Sigmoid colon (tissue), 7 donors: ENCODE measurements at places on chromosomes 11 and 22. TPM values are rescaled to one million over a fixed set of nuclear protein-coding genes. Genes with fewer than 3 reads are reported as not detected.

GRCh38 chr11:124751391-124751740 is 689 bp downstream of the VSIG2 start:
- DNase-seq: no peak

- peak; percentile 57 for DNase-seq
Measured at GRCh38 chr22:47207387-47207786, 444.9 kb downstream of the TBC1D22A start.

- no peak for DNase-seq
Measured at GRCh38 chr11:114586797-114587196, 8.8 kb downstream of the NXPE4 start.

GRCh38 chr11:9754010-9754471 is 90.2 kb downstream of the SWAP70 start:
- DNase-seq: no peak

- no peak for DNase-seq
Measured at GRCh38 chr11:11540157-11540556, 81.6 kb downstream of the GALNT18 start.

DNA sequence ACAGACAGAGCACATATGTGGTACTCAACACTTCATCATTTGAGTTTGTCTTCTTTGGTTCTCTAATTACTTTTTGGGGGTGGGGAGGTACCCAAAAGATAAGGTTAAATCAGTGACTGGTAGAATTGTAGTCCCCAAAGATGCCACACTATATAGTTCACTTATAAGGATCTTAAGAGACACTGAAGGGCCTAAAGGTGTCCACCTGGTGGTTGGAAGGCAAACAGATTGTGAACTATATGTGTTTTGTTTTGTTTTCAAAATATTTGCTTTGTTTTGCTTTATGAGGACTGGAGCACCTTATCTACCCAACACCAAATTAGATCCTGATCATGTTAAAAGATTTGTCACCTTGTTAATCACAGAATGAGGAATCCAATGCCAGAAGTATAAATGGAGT is 136.1 kb downstream of the DCDC1 start:
- DNase-seq: no peak

GRCh38 chr11:10969387-10969786 is 111.5 kb upstream of the ZBED5 start:
- no peak for DNase-seq

GRCh38 chr11:45078236-45079074 is 68.0 kb upstream of the PRDM11 start:
- DNase-seq: peak; percentile 87

DNA sequence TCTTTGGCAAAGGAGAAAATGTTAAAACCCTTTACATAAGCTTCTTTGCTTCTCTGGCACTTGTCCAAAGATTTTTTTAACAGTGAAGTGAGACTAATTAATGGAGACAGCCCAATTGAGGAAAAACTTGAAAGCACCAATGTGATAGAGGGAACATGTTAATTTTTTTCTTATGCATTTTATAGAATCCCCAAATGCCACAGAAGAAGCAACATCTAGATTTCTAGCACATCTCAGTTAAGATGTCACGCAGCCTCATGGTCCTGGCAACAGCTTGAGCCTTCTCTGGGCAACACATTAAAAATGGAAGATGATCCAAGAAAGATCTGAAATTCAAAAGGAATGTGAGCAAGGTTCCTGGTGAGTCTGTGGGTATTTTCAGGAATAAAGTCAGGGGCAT is 48.5 kb downstream of the PACSIN2 start:
- DNase-seq: no peak

GRCh38 chr11:28476049-28476448 is 367.9 kb downstream of the METTL15 start:
- no peak for DNase-seq

GRCh38 chr22:35133702-35134380 is 67.9 kb downstream of the ISX start:
- no peak for DNase-seq

DNA sequence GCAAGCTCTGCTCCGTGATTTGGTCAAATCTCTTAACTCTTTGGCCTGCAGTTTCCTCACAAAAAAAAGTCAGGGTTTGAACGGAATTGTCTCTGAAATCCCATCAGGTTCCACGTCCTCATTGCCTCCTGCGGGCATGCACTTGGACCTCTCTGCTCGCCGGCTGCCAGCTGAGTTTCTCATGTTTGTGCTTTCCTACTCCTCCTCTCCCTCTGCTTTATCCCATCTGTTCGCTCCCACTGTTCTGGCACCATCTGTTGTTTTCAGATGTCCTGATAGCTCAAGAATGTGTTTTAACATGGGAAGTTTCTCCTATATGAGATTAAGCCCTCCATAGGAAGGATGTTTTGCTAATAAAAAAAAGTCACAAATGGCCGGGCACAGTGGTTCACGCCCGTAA is 49.4 kb upstream of the ARHGAP42 start:
- DNase-seq: no peak

- no peak for DNase-seq
Measured at GRCh38 chr22:27073601-27074425, 416.4 kb downstream of the MIAT start.

- no peak for DNase-seq
Measured at GRCh38 chr11:76854709-76855108, 6.0 kb upstream of the ACER3 start.

- no peak for DNase-seq
Measured at GRCh38 chr22:39350757-39351688, 1.2 kb downstream of the SYNGR1 start.

DNA sequence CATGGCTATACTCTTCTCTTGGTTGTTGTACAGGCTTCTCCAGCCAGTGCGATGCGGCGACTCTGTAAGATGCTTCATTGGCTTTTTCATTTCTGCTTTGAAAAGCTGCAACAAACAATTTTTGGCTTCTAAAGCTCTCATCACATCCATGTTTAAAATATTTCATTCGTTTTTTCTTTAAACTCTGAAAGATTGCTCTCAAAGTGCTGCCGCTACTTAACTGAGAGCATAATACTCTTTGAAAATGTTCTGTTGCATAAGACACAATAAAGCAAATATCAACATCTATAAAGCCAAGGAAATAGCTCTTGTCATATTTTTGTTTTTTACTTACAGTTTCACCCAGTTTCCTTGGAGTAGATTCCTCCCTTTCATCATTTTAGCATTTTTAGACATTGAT is 468.3 kb downstream of the TBC1D22A start:
- DNase-seq: peak; percentile 25

GRCh38 chr11:34245041-34245440 is 112.8 kb downstream of the ABTB2 start:
- no peak for DNase-seq

- no peak for DNase-seq
Measured at GRCh38 chr11:34267013-34267412, 90.8 kb downstream of the ABTB2 start.

- no peak for DNase-seq
Measured at GRCh38 chr22:44930016-44930710, 79.6 kb downstream of the PHF21B start.

Gene TRPC6
- 0.55 TPM for polyA plus RNA-seq

Gene P2RY6
- polyA plus RNA-seq: 2.5 TPM

Gene OR52N4
- not detected for polyA plus RNA-seq

Gene C11orf42
- not detected for polyA plus RNA-seq
